Frontal cortex (tissue), 4 donors: ENCODE measurements at places on chromosomes 7 and 10. TPM values are rescaled to one million over a fixed set of nuclear protein-coding genes. Genes with fewer than 3 reads are reported as not detected.

DNA sequence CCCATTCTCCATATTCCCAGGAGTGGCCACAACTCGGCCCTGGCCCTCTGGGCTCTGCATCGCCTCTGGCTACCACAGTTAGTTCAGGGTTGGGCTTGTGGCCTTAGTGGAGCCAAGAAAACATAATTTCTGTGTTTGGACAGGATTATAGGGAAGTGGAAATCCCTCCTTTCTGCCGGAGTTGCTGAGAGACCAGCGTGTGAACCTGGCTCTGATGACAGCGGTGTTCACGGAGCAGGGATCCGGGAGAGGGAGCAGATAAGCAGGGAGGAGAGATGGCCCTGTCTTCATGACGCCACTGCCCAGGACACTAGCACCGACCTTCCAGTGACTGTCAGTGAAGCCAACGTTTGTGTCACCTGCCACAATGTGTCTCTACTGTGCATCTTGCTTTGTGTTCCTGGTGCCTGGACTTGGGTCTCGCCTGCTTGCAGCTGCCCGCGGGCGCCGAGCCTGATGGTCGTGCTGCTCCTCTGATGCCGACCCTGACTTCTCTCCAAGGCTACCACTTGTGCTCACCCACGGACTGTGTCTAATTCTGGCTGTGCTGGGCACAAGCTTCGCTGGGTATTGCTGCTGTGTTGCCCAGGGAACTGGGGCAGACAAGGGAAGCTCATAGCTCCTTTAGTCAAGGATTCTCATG is 67.0 kb upstream of the VIPR2 start:
- no peak for DNase-seq

DNA sequence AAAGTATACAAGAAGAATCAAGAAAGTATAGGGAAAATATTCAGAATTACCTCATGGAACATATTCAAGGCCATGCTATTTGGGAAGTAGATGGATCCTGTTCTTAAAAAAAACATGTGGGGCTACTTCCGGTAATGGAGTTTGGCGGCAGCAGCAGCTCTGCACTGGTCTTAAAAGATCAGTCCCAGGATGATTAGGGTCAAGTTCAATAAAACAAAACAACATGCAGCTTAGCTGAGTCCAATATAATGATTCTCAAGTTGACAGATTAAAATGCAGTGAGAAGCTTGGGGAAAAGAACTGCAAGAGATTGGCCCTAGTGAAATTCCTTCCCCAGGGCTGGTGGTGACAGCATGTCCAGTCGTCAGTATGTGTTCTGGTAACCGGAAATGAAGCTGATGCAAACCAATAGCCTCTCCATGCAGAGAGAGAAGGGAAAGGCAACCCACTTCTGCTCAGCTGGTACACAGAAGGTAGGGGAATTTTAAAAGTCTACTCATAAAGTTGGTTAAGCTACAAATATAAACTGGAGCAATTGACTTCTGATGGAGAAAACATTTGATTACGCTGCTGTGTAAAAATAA is 305.1 kb upstream of the IMMP2L start:
- no peak for DNase-seq

- peak; percentile 37 for DNase-seq
Observed at GRCh38 chr7:104980841-104981671, 32.9 kb upstream of the KMT2E start.

DNA sequence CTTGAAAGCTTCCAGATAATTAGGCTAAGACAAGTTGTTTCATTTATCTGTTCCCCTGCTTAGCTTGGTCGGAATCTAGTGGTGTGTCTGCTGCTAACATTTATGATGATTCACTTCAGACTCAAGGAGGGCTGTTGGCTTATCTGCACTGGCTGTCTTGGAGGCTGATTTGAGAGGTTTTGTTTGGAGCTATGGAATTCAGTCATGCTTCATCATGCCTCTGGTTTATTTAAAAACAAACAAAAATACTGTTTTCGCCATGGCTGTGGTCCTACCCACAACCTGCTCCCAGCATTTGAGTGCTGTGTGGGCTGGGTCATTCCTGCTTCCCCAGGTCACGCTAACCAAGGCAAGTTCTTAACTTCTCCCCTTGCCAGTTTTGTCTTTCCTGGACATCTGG is 11.7 kb upstream of the ARPC1B start:
- DNase-seq, result no peak

Gene AKR1B1
- 49.3 TPM for total RNA-seq

Gene BTBD16
- not detected for total RNA-seq

Gene TAS2R3
- total RNA-seq, result 1.2 TPM

DNA sequence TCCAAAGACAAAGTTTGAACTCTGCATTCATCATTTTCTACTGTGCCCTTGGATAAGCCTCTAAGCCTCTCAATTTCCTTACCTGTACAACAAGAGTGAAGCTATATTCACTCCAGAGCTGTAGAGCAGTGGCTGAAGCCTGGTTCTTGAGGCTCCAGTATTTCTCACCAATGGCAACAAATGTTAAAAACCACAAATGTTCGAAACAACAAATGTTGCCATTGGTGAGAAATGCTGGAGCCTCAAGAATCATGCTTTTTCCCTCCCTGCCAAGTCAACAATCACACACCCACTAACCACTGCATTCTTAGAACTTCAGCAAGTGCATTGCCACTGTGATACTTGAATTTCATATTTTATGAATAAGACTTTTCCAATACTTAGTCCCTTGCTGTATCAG is 237.9 kb downstream of the TMEM26 start:
- no peak for DNase-seq

Gene HMX2
- not detected for total RNA-seq

Gene SPDYE6
- total RNA-seq, result not detected

Gene WDR86
- total RNA-seq, result 49.7 TPM

Gene TIMM23
- 73.4 TPM for total RNA-seq

Gene SPRN
- 6.1 TPM for total RNA-seq

DNA sequence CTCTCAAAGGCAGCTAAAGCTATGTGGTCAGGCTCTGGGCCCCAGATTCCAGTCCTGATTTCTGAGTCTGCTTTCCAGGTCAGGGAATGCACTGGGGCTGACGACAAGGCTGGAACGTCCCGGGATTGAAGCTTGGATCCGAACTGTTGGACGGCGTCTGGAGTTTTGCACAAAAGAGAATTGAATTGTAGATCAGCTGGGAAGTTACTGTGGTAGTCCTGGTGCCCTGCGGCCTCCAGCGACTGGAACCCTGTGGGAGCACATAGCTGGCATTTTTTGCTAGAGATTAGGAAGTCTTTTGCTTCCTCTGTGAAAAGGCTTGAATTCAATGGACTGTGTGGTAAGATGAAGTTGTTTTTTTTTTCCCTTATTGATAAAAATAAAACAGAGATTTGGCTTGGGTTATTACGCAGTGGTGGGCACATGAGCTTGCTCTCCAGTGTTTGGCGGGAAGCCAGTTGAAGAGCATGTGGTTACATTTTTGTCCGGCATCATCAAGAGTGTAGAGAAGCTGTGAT is at the start of gene HK1:
Gene HK1 (plus strand): TSS at position 51 of the 518 bp plus-strand sequence.
- no peak for DNase-seq

GRCh38 chr10:128880159-128880725 is 586.8 kb upstream of the MGMT start:
- no peak for DNase-seq

DNA sequence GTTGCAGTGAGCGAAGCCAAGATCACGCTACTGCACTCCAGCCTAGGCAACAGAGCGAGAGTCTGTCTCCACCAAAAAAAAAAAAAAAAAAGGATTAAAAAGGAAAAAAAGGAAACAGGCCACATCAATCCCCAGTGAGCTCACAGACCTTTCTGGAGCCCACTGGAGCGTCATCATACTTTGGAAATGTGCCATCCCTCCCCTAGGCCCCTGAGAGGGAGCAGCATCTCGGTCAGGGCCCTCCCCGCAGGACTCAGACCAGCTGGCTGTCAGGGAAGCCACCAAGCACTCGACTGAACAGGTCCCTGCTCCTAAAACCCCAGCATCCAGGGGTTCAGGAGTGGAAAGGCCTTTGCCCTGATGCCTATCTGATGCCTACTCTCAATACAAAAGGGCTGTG is 97.9 kb upstream of the SH2B2 start:
- DNase-seq, result no peak

- no peak for DNase-seq
Observed at GRCh38 chr10:62561151-62561550, 187.0 kb downstream of the ZNF365 start.

DNA sequence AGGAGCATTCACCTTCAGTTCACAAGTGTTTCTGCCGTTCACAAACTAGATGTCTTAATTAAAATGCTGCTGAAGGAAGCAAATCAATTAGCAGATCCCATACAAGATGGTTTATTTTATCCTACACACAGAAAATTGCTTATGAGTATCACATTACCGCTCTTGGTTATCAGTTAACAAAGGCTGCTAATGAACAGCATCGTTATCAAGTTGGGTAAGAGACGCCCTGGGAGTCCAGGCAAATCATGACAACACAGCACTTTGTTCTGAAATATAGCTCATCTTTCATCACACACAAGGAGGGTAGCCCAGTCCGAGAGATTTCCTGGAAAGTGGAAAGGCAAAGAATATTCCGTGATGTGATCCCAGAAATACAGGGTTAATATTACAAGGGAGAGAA is 20.8 kb upstream of the FAM170B start:
- DNase-seq, result no peak

- no peak for DNase-seq
Observed at GRCh38 chr7:5580714-5581395, 157.2 kb upstream of the TNRC18 start.

- no peak for DNase-seq
Observed at GRCh38 chr7:36630112-36630650, 94.1 kb downstream of the AOAH start.

DNA sequence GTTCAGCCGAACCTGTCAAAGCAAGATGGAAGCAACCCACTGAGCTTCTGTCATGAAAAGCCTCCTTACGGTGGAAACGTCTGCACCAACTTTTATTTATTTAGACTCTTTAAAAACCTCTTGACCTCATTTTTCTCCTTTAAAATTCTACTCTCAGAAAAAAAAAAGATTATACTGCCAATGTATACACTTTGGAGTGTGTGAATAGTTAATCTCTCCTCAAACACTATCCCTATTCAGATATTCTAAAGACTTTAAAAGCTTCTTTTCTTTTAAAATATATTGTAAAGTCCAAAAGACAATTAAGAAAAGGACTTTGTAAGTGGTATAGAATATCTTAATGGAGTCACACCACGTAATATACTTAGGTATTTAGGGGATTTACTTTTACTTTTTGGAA is 335.2 kb upstream of the SEMA3D start:
- DNase-seq, result no peak

GRCh38 chr10:79071396-79071923 is 2.7 kb downstream of the ZMIZ1 start:
- no peak for DNase-seq

- no peak for DNase-seq
Observed at GRCh38 chr10:7544203-7544602, 122.6 kb downstream of the ITIH5 start.

Gene MKX
- 1.6 TPM for total RNA-seq

Gene FFAR4
- not detected for total RNA-seq

GRCh38 chr7:51234139-51234538 is 82.5 kb downstream of the COBL start:
- no peak for DNase-seq

DNA sequence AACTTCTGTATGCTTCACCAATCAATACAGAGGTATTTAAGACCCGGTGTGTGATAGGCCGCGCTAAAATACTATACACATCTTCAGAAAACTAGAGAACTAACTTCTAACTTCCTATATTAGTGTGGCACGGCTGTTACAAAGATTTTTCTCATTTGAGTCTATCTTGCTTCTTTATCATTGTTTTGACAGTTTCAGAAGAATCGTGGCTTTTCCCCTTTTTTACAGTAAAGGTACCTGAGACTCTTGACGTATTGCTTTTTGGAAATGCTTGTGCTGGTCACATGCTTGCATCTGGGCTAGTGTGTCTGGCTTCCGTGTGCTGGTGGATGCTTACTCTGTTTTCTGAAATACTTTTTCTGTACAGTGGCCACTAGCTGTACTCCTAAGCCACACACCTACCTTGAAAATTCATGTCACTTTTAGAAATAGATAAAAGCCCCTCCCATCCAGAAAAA is 12.7 kb downstream of the IKZF1 start:
- DNase-seq, result no peak

DNA sequence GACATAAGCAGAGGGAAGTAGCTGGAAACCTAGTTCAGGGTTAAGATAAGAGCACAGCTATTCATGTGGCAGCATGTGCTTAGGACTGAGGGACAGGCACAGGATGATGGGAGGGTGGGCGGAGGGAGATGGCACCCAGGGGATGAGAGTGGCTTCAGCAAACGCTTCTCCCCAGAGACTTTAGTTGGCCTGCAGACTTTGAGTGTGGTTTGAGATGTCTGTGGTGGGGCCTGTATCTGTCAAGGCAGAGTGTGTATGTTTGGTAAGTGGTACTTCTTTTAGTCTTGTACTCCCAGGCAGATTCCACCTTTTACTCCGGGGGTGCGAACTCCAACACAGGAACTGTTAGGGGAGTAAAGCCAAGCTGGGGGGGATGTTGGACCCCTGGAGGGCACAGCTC is 88.9 kb downstream of the WDFY4 start:
- no peak for DNase-seq

Gene SPDYE2
- not detected for total RNA-seq

Gene PNLIPRP2
- total RNA-seq, result not detected

GRCh38 chr10:58373442-58373827 is 11.8 kb upstream of the TFAM start:
- no peak for DNase-seq

Gene LIPF
- total RNA-seq, result not detected

DNA sequence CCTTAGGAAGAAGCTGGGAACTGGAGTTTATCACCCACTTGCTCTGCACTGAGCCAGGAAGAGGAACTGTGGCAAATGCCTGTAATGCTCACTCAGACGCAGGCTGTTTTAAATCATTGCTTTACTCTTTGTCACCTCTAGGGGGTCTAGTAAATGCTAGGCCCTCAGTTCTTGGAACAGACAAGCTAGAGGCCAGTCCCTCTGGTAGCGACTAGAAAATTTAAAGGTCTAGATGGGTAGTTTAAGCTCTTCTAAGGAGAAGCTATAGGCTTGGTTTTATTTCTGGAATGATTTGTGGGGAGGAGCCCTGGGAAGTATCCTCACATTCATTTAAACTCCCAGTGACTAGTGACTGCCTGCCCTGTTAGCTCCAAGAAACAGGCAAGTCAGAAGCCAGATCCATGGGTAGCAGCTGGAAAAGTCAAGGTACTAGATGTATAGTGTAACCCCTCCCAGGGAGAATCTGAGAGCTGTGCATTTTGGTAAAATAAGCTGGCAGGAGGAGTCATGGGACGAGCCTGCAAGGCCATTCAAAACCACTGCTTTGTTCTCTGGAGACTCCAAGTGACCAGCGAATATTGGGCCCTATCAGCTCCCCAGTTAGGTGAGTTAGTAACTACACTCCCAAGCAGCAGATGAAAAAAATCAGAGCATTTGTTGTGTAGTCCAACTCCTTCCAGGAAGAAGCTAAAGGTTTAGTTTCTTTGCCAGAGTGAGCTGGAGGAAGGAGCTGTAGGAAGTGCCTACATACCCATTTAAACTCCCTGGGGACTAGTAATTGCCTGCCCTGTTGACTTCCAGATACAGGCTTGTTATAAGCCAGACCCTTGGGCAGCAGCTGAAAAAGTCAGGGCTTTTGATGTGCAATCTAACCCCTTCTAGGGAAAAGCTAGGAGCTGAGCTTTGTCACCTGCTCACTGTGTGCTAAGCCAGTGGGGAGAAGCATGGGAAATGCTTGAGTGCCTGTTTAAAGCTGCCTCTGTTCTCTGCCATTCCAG is 68.9 kb downstream of the DYNC1I1 start:
- no peak for DNase-seq
